HAP-1 (cell line): ENCODE measurements at places on chromosomes 1 and 21.
A peak's percentile ranks its signal among the peaks of the same experiment; 100 is the strongest.

DNA sequence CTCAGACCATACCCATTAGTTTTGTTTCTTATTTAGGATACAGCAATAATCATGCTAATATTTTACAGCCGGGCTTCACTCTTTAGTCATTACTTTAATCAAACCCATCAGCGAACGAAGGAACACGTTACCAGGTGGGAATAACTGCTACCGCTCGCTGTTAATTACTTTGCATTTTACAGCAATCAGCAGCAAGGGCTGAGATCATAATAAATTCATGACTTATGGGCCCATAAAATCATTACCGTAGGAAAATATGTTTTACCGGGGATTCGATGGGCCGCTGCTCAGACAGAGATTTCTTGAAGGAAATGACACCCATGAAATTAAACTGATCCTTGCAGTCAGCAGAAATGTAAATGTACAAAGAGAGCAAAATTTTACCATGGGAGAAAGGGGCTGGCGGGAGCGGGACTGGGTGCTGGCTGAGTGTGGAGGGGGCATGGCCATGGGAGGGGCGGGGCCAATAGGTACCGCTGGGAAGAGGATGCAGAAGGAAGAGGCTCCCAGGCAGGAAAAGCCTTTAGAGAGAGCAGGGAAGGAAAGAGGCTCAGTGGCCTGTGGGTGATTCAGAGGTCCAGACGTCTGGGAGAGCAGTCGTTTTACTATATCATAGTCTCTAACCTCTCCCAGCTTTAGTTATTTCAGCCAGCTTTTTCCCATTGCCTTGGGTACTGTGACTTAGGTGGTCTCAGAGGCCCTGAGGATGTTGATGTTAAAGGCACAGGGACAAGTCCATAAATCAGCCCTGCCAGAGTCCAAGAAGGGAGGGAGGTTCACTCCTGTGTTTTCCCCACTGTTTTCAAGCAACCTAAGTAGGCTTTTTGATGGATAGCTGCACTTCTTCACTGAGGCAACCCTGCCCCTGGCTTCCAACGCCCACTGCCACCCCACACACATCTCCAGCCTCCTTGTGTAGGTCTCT, 258.9 kb downstream of the SEC16B start:
- no peak for DNase-seq

- no peak for DNase-seq
These were observed at the start of gene GIPC2 for GRCh38 chr1:78045926-78046778. GIPC2 (plus strand) TSS chr1:78045966; CDS start chr1:78046095, 129 bp downstream.

- no peak for DNase-seq
These were observed 2.5 kb downstream of the SLC25A34 start for GRCh38 chr1:15738416-15739113.

- peak; percentile 8 for DNase-seq
These were observed 62.9 kb downstream of the MDM4 start for GRCh38 chr1:204578867-204579664.

DNA sequence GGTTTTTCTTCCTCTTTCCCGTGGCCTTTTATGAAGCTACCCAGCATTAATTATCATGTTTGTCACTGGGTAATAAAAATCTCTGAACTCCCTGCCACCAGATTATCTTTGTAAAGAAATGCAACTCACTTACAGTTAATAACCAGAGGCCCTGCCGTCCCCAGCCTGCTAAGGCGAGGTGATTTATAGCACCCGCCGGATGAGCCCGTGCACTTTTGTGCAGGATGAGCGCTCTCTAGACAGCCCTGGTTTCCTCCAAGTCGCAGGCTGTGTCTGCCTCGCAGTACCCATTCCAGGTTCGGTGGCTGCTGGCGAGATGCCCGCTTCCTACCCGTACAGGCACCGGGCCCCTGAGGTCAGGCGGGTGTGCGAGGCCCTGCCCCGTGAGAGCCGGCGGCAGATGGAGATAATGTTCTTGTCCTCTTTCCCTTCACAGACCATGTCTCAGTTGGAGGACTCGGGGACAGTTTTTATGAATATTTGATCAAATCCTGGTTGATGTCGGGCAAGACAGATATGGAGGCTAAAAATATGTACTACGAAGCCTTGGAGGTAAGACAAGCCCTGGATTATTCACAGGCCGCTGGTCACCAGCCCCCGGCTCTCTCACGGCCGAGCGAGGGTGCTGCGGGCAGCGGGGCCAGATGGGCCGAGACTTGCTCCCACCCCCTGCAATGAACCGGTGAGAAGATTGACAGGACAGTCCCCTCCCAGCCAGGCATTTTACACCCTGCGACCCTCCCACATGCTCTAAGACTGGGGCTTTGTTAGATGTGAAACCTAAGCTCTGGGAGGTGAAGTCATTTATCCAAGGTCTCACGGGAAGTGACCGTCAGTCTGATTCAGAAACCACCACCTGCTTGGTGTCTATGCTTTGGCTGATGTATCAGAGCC, 28.5 kb upstream of the SELENON start:
- peak; percentile 79 for DNase-seq

DNA sequence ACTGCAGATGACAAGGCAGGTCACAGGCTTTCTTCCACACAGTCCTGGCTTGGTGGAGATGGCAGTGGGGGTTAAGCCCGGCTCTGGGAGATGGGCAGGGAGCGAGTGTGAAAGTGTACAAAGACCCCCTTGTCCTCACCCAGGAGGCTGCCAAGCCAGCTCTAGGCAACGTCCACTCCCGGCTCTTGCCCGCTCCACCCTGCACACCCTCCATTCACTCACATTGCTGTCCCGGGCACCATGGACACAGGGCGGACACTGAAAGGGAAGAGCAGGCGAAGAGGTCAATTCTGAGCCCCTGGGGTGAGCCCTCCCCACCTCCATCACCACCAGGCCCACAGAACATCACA, 8.9 kb downstream of the COL16A1 start:
- DNase-seq = no peak

DNA sequence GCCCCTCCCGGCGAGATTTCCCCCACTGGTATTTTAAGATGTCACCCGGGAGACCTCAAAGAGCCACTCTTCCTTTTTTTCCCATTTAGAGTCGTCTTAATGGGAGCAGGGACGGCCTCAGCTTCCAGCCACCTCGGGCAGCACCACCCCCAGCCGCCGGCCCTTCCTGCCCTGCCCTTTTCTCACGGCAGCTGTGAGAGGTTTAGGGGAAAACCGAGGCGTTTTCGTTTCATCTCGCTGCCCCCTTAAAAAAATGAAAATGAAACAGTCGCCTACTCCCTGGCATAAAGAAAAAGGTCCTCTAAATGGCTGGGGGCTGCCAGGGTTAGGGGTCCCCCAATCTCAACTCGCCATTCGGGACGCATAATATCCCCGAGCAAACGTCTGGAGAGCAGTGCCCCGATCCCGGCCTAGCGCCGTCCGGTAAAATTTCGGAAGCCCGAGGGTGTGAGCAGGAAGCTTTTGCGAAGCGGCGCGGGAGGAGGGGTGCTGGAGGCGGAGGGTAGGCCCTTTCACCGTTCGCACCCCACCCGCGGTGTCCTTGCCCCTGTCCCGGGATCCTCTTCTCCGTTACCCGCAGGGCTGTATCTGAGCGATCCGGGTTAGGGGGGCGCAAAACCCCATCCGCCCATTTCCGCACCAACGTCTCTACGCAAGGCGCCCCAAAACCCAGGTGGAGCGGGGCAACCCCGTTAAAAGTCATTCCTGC, 1.2 kb downstream of the RUNX3 start:
- peak; percentile 60 for DNase-seq
